IMR-90 (cell line): ENCODE measurements at places on chromosomes 3 and 15. TPM values are rescaled to one million over a fixed set of nuclear protein-coding genes. Genes with fewer than 3 reads are reported as not detected.

GRCh38 chr15:57205996-57206395 lies 170.3 kb upstream of the CGNL1 start:
- no peak for DNase-seq

The DUOXA2 gene
- polyA plus RNA-seq: not detected in 2 replicates

GRCh38 chr15:75131269-75131643 lies 70.4 kb upstream of the C15orf39 start:
- no peak for DNase-seq

The GPR160 gene
- 0.09 TPM in 2 replicates for polyA plus RNA-seq

GRCh38 chr3:31960793-31961431 lies 20.1 kb downstream of the OSBPL10 start:
- DNase-seq: peak; percentile 65

The MST1R gene
- 0.10 and 0.14 TPM in 2 replicates for polyA plus RNA-seq

DNA sequence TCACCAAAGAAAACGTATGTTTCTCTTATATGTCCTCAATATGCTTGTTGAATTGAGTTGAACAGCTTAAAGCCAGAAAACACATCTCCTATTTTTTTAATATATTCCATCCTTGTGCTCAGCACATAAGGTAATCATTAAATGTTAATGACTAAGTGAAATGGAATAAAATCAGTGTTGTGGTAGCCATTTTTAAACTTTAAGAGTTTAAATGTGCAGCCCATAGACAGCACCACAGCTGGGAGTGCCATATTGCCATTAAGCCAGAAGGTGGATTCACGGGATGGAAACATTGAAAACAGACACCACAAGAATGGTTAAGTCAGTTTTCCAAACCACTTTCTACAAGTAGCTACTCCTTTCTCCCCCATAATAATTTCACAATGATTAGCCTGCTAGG lies 76.8 kb upstream of the C15orf61 start:
- no peak for DNase-seq

- DNase-seq: no peak
Measured at GRCh38 chr3:2774481-2775249, 335.5 kb downstream of the IL5RA start.

- no peak for DNase-seq
Measured at GRCh38 chr3:156593814-156594213, 38.9 kb upstream of the SSR3 start.

DNA sequence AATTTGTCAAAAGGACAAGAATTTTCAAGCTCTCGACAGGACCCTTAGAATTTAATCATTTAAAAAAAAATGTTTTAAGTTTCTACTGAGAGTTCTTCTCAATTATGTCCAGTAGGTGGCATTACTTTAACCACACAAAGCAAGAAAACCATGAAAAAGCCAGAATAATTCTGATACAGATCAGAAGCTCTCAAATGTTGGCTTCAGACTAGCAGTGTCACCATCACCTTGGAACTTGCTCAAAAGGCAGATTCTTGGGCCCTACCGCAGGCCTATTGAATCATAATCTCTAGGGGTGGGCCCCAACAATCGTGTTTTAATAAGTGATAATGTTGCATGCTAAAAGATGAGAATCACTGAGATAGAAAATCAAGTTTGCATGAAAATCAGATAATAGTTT lies 99.5 kb upstream of the KCNMB2 start:
- peak; percentile 55 for DNase-seq

GRCh38 chr15:99732751-99733267 lies 428 bp downstream of the LYSMD4 start:
- DNase-seq: no peak

GRCh38 chr3:13626915-13627460 lies 78.1 kb downstream of the FBLN2 start:
- DNase-seq: no peak

GRCh38 chr3:178127221-178127620 lies 409.0 kb upstream of the KCNMB2 start:
- no peak for DNase-seq

DNA sequence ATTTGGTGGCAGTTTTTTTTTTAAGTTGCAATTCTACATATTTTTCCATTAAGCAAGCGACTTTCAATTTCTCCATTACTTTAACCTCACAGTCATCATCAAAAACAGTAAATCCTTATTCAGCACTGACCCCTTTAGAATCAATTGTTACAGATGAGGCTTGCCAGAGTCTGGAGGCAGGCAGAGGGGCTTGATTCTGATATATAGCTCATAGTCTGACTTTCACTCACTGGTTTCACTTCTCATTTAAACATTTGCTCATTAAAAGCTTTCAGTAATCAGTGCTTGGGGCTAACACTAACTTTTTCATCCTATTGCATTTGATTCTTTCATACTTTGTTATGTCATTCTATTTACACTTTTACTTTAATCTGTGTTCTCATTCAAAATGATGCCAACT lies 88.4 kb downstream of the PYDC2 start:
- no peak for DNase-seq

DNA sequence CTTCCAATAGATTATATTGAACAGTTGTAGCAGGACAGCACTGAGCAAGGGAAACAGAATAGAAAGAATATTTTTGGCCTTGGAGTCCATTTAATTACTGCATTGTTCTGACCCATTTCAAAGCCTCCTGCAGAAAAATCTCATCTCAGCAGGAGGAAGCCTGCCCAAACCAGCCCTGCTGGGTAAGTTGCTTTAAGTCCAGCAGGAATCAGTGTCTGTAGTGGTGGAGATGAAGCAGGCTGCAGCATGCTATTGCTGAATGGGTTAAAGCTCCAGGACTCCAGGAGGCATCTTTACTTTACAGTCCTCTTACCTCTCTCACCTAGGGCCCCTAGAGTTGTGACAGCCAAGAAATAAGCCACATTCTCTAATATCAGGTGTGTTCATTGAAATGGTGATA lies 380.3 kb upstream of the THBS1 start:
- no peak for DNase-seq

- no peak for DNase-seq
Measured at GRCh38 chr3:122219242-122219872, 35.9 kb downstream of the CASR start.

DNA sequence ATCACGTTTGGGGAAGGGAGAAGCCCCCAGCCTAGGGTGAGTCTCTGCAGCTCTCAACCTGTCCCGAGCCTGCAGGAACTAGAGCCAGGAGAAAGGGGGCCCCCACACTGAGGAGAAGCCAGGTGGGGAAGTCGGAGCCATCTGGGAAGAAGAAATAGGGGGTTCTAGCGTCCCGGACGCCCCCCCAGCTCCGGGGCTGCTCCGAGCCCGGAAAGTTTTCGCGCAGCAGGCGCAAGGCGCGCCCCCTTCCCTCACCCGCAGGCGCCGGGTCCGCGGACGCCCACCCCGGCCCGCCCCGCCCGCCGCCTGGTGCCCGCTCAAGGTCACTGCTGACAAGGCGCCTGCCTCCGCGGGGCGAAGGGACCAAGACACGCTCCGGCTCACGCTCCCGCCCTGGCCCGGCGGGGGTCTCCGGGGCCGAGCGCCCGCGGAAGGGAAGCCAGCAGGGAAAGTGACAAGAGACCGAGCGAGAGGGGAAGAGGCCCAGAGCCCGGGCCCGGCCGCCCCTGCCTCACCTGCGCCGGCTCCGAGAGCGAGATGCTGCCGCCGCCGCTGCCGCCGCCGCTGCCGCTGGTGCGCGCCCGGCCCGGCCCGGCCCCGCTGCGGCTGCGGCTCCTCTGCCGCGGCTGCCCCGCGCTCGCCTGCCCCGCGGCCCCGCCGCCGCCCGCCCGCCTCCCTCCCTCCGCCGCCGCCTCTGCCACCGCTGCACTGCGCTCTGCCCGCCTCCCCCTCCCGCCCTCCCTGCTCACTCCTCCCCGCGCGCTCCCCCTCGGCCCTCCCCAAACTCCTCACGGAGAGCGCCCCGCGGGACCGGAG lies 108.4 kb upstream of the SLC6A11 start:
- DNase-seq: no peak

DNA sequence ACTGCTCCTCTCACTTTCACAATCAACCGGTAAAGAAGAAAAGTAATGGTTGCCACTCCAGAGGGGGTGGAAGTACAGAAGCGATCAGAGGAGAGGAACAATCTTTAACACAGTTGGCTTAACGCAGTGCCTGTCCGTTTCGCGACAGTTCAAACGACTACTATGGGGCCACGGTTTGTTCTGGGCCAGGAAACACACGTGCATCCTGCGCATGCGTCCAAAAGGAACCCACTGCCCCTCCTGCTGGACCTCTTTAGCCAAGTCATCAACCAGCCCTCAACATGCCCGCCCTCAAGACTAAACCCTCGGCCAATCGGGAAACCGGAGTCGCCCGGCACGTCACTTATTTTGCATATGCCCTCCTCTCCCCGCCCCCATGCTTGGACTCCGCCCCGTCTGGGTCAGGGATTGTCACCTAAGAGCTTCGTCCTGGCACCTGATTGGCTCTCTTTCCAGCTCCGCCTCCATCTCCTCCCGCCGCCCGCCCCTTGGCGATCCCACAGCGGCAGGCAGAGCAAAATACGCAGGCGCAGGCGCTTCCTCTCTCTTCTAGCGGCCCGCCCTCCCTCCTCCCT lies 345 bp upstream of the CDV3 start:
- DNase-seq: peak; percentile 100

The INO80 gene
- polyA plus RNA-seq: 6.0 and 7.1 TPM in 2 replicates

- peak; percentile 82 for DNase-seq
Measured at GRCh38 chr15:51982013-51982769, 10.6 kb upstream of the LEO1 start.

DNA sequence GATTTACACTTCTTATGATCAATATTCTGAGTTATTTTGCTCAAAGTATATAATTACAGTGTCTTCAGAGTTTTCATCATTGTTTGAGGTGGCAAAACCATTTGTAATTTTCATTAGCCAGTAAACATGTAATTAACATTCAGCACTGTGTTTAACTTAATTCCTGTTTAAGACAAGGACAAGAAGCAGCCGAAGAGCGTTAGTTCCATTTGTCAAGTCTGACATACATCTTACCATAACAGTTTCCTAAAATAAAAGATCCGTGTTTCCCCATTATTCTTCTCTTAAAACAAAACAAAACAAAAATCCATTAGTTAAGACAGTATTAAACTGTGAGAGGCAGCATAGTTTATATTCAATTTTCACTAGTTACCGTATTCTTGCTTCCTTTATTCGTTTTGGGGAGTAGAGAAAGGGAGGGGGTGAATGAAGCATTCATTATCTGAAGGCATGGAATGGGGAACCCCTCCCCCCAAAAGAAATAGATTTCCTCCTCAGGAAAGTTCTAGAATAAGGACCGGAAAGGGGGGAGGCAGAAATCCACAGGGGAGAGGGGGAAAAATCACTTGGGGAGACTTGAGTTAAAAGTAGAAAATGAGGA lies 5.5 kb upstream of the NR2F2 start:
- DNase-seq: no peak

- DNase-seq: no peak
Measured at GRCh38 chr3:24270204-24270691, 224.4 kb downstream of the THRB start.

The UBAP1L gene
- polyA plus RNA-seq: 1.1 TPM in 2 replicates

DNA sequence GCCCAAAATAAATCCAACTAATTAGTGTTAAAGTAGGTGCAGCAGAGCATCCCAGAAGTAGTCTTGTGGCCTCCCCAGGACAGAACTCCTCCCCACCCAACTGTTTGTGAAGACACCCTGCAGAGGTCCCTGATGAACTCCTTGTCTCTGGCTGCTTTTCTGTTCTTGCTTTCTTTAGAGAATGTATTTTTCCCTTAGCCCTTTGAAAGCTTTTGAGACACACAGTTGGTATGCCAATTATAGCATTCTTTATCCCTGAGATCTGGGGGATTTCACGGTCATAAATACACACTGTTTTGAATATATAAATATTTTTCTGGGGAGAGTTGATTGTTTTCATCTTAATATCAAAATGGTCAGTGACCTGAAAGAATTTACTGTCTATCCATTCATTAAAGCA lies 9.8 kb downstream of the TFG start:
- peak; percentile 10 for DNase-seq

DNA sequence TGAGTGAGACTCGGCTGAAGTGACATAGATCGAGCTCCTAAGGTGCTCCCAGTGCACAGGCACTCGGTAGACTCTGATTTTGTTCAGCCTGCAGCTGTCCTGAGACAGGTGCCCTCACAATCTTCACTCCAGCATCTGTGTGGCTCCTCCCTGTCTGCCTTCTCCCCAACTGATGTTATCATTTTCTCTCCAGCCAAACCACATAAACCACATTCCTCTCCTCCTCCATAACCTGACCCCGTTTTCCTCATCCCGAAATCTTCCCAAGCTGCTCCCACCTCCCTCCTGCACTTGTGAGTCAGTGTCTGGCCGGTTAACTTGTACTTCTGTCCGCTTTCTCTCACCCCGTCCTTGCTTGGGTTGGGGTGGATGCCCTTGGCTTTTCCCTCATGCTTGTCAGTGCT lies 93.3 kb upstream of the HACD2 start:
- peak; percentile 97 for DNase-seq

- DNase-seq: no peak
Measured at GRCh38 chr15:63258658-63259057, 18.7 kb upstream of the APH1B start.

GRCh38 chr3:58884453-58884852 lies 165.4 kb downstream of the CFAP20DC start:
- no peak for DNase-seq

GRCh38 chr15:67327312-67327711 lies 72.7 kb downstream of the IQCH start:
- DNase-seq: no peak

DNA sequence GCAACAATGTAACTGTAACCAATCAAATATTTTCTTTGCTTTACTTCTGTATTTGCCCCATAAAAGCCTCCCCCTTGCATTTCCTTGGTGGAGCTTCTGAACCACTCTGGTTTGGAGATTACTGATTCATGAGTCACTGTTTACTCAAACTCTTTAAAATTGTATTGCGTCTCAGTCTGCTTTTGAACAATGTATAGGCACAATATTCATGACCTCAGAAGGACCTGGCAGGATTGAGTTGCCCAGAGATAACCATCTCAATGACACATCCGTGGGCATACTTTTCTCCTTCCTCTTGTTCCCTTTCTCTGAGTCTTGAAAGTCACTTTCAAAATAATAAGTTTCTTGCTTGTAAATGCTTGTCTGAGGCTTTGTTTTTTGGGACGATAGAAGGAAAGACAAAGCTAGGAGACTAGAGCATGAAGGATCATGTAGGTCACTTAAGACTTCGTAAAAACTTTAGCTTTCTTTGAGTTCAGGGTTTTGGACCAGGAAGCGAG lies 57.1 kb upstream of the POU1F1 start:
- DNase-seq: peak; percentile 80

The KNG1 gene
- not detected in 2 replicates for polyA plus RNA-seq

DNA sequence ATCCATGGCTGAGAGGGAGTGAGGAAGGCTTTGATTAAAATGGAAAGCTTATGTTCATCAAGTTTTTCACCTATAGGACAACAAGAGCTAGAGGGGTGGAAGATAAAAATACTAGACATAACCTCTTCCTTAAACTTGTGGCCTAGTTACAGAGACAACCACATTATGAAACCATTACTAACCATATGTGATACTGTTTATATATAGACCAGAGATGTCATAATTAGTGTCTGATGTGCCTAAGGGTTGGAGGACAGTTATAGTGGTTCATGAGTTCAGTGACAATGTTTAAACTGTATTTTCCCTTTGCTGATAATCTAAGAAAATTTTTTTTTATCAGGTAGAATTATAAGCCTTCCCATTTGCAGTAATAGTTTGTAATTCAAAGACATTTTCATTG lies 23.7 kb downstream of the PHLDB2 start:
- no peak for DNase-seq

The STARD9 gene
- polyA plus RNA-seq: 2.0 and 2.2 TPM in 2 replicates
